Bronchial smooth muscle cell (primary cell): ENCODE measurements at places on chromosomes 16 and 17. TPM values are rescaled to one million over a fixed set of nuclear protein-coding genes. Genes with fewer than 3 reads are reported as not detected.

HEATR9 gene
- total RNA-seq: not detected in 2 replicates

GRB7 gene
- 0.16 TPM in 1 of 2 replicates, not detected in the other for total RNA-seq

ZSCAN10 gene
- total RNA-seq: not detected in 2 replicates

CDH13 gene
- 1.3 and 6.2 TPM in 2 replicates for total RNA-seq

ZMYND15 gene
- 0.09 TPM in 1 of 2 replicates, not detected in the other for total RNA-seq

SOX8 gene
- total RNA-seq: 0.16 and 0.17 TPM in 2 replicates

NPIPB13 gene
- 1.1 and 1.7 TPM in 2 replicates for total RNA-seq

SRCIN1 gene
- total RNA-seq: not detected in 2 replicates

HOXB4 gene
- total RNA-seq: 1.7 and 3.3 TPM in 2 replicates

PRDM7 gene
- total RNA-seq: not detected in 2 replicates

TNFSF13 gene
- 0.34 and 1.7 TPM in 2 replicates for total RNA-seq

SBK1 gene
- total RNA-seq: not detected in 2 replicates

MYH3 gene
- total RNA-seq: 0.16 and 0.60 TPM in 2 replicates

DNAH3 gene
- total RNA-seq: under 0.01 TPM in 2 replicates

SOX9 gene
- 5.2 and 8.7 TPM in 2 replicates for total RNA-seq

KRT15 gene
- total RNA-seq: 0.63 and 1.2 TPM in 2 replicates

KRT40 gene
- not detected in 2 replicates for total RNA-seq

CD7 gene
- 0.43 TPM in 1 of 2 replicates, not detected in the other for total RNA-seq

SPN gene
- under 0.01 TPM in 1 of 2 replicates, not detected in the other for total RNA-seq

MAF gene
- total RNA-seq: 7.1 and 29.0 TPM in 2 replicates

SLFN13 gene
- total RNA-seq: 1.3 and 2.1 TPM in 2 replicates

CACNA1H gene
- total RNA-seq: under 0.01 and 0.43 TPM in 2 replicates

ORC6 gene
- total RNA-seq: 1.2 and 4.1 TPM in 2 replicates

TRAF7 gene
- 44.8 and 53.2 TPM in 2 replicates for total RNA-seq

ABCC11 gene
- total RNA-seq: 0.26 and 0.32 TPM in 2 replicates

PRAC2 gene
- total RNA-seq: not detected in 2 replicates

PRR35 gene
- total RNA-seq: not detected in 2 replicates

CDRT15L2 gene
- total RNA-seq: not detected in 2 replicates

HSD11B2 gene
- total RNA-seq: 0.60 TPM in 1 of 2 replicates, not detected in the other
